ENCODE measurements at places on chromosomes 16 and 17. TPM values are rescaled to one million over a fixed set of nuclear protein-coding genes. Genes with fewer than 3 reads are reported as not detected.

GRCh38 chr16:14121142-14121541, 50.0 kb downstream of the MRTFB start:
- no peak for DNase-seq

DNA sequence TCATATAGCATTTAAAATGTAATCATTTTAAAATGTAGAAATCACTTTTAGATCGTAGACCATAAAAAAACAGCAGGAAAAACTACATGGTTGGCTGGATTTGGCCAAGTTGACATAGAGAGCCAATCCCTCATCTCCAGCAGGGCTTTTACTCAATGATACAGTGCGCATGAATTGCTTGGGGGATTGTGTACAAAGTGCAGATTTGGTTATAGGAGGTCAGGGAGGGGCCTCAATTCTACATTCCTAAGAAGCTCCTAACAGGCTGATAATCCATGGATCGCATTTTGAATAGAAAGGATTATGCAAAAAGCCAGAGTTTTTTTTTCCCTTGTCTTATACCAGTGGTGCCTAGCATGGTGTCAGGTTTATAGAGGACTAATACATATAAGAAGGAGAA, 445.1 kb downstream of the MAF start:
- DNase-seq = no peak

DNA sequence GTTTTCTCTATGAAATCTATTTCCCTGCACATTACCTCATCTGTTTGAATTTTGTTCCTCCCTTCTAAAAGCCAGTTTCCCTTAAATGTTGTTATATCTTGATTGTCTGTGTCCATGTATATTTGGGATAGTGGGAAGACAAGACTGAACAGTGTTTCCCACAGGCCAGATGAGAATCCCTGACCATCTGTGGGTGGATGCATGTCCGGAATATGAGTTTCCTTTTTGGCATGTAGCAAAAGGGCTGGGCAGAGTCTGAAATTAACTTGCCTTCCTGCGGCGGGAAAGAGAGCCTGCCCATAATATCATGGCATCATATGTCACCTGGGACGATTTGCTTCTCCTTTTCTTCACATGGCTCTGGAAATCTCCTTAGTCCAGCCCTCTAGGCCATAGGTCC, 385.8 kb upstream of the MAF start:
- no peak for DNase-seq

DNA sequence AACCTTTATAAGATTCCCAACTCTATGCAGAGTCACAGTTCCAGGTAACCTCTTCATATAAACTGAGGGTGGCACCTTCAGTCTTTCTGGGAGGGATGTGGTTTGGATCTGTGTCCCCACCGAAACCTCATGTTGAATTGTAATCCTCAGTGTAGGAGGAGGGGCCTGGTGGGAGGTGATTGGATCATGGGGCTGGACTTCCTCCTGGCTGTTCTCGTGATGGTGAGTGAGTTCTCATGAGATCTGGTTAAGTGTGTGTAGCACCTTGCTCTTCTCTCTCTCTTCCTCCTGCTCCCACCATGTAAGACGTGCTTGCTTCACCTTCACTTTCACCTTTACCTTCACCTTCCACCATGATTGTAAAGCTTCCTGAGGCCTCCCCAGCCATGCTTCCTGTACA, 30.5 kb downstream of the HS3ST2 start:
- no peak for DNase-seq

DNA sequence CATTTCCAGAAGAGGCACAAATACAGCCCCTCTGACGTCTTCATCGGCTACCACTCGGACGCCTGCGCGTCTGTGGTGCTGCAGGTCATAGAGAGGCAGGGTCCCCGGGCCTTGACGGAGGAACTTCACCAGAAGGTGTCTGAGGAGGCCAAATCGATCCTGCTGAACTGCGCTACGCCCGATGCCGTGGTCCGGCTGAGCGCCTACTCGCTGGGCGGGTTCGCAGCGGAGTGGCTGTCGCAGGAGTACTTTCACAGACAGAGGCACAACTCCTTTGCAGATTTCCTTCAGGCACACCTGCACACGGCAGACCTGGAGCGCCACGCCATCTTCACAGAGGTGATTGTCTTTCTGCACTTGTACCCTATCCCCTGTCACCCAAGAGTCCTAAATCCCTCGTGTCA, 67.0 kb upstream of the ENDOV start:
- no peak for DNase-seq

GRCh38 chr16:72877374-72878028, 170.4 kb downstream of the ZFHX3 start:
- no peak for DNase-seq

DNA sequence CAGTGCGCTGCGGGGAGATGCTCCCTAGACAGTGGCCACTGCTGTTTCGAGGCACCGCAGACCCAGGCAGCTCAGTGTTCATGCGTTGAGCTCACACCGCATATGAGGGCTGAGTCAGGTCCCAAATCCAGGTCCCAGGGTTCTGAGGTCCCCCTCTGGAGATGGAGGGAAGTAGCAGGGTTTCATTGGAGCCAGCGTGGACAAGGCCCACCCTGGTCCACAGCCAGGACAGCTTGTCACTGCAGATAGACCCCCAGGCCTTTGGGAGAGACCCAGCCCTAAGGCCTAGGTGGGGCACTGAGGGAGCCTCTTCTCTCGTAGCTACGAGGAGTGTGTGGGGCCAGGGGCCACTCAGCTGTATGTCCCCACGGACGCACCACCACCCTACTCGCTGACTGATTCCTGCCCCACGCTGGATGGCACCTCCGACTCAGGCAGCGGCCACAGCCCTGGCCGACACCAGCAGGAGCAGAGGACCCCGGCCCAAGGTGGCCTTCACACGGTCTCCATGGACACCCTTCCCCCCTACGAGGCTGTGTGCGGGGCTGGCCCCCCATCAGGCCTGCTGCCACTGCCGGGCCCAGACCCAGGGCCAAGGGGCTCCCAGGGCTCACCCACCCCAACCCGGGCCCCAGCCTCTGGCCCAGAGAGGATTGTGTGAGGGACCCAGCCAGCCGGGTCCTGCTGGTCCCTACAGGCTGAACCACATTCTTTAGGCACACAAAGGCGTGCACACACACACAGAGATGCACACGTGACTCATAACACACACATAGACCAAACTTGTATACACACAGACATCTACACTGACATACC, 53.4 kb downstream of the BEAN1 start:
- DNase-seq = no peak

DNA sequence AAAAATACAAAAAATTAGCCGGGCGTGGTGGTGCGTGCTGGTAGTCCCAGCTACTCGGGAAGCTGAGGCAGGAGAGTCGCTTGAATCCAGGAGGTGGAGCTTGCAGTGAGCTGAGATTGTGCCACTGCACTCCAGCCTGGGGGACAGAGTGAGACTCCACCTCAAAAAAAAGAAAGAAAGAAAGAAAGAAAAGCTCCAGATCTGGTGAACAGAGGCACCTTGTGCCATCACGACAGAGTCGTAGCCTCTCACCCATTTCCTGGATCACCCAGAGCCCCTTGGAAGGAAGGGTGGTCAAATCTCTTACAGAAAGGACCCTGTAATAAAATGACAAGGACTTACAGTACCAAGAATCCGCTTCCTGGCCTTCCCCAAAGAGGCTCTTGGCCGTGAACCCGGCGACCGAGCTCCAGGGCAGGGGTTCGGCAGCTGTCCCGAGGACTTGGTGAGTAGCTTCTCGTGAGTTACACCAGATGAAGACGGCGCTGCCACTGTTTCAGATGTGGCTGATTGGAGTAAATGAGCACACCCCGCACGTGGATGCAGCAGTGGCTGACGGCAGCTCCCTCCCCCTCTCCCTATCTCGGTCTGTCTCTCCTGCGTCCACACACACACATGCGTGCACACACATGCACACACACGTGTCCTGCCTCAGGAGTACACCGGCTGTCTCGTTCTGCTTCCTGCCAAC, 13.5 kb downstream of the LGALS3BP start:
- no peak for DNase-seq

- peak; percentile 23 for DNase-seq
These were observed 66.8 kb downstream of the BCAS3 start for GRCh38 chr17:60744355-60744966.

Gene PPM1E
- polyA plus RNA-seq = 0.34 TPM

Gene MYCBPAP
- 2.4 TPM for polyA plus RNA-seq

Gene WNT9B
- polyA plus RNA-seq = not detected

Gene TP53TG3C
- 0.76 TPM for polyA plus RNA-seq

Gene HOXB2
- 1.9 TPM for polyA plus RNA-seq

Gene CFAP52
- polyA plus RNA-seq = 0.11 TPM
